ENCODE measurements at places on chromosomes 4 and X.

- peak; percentile 53 for DNase-seq
These were observed 18.1 kb upstream of the CXCL2 start for GRCh38 chr4:74117024-74117534.

GRCh38 chr4:16302648-16303047 lies 76.4 kb upstream of the TAPT1 start:
- DNase-seq: no peak

DNA sequence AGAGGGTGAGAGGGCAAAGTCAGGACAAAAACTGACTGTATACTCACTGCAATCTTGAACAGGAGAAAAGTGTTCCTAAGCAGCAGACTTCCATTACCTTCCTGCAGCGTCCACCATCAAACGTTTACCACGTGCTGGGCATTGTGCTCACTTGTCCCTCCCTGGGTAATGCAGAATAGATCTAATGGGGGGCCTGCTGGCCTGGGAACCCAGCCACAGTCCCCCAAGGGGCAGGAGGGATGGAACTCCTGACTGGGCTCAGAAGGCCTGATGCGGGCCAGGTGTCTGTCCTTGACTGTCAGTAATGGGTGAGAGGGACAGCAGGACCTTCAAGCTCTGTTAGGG lies 37.6 kb upstream of the FAM156A start:
- DNase-seq: no peak

- peak; percentile 78 for DNase-seq
These were observed at the start of gene GPRIN3 for GRCh38 chr4:89307446-89308160. TSS of gene GPRIN3 (minus strand) at chr4:89307800. CDS start at chr4:89250110, 57,690 bp downstream.

GRCh38 chrX:70497026-70497425 lies 52.4 kb downstream of the DLG3 start:
- no peak for DNase-seq

- DNase-seq: no peak
These were observed 239.9 kb downstream of the NKX6-1 start for GRCh38 chr4:84258905-84259830.

DNA sequence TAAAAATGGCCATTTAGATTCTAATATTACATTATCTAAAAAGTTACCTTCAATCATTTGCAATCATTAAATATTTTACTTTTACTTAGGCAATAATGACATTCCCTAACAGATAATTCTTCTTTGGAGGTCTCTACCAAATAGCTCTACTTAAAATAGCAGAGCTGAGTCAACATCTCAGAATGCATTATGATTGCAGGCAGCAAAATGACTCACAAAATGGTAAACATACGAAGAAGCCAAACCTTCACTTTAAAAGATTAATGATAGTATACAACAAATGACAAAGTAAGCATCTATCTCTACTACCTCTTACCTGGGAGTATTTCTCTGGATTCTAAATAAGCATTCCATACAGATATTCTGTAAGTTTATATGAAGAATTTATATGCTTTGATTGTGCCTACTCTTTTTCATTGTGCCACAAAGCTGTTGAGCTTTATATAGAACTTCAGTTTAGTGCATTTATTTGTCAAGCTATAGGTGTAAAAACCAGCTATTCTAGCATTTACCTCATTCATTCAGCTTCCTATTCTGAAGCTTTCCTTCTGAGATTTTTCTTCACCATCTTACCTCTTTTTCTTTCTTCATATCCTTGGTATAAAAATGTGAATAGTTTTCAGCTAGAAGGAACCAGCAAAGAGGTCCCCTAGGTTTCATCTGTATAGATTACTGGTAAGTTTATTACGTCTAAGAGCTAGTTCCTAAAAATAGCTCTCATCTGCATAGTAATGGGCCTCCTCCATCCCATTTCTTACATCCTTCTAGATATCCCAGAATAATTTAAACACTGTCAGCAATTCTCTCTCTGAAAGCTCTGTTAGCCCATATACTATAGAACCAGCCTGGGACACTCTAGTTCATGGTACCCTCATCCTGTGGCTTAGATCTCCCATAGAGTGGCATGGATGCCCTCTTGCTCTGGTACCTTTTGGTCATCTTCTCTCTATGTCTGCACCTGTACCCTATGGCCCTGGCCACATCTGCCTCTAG lies 17.2 kb upstream of the SPCS3 start:
- no peak for DNase-seq

- no peak for DNase-seq
These were observed 194.8 kb downstream of the CHRDL1 start for GRCh38 chrX:110600745-110601310.

DNA sequence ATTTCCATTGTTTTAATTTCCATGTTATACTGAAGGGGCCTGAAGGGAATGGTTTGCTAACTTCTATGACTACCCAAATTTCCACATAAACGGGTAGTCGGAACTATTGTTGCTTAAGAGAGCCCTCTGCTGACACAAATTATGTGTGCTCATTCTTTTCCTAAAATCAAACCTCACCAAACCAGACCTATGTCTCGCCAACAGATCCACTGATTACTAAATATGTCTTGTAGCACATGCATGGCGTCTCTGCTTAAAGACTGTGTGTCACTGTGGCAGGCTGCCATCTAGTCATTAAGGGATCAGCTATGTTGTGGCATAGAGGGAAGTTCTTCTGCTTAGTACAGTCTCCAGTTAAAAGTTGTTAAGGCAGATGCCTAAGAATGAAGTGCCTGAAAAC lies 25.1 kb downstream of the PIR start:
- peak; percentile 38 for DNase-seq

Data from common myeloid progenitor, CD34-positive (primary cell).